ENCODE measurements at places on chromosomes 11 and 22.
A peak's percentile ranks its signal among the peaks of the same experiment; 100 is the strongest.

GRCh38 chr22:23697031-23697970 lies 6.5 kb downstream of the RGL4 start:
- no peak for DNase-seq

DNA sequence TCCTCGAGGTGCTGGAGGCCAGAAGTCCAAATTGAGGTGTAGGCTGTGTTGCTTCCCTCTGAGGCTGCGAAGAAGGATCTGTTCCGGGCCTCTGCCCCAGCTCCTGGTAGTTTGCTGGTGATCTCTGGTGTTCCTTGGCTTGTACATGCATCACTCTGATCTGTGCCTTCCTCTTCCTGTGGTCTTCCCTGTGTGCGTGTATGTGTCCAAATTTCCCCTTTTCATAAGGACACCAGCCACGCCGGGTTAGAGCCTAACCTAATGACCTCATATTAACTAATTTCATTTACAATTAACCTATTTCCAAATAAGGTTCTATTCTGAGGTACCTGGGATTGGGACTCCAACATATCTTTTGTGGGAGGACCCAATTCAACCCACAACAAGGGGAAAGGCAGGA lies 21.5 kb downstream of the RIBC2 start:
- DNase-seq, result no peak

DNA sequence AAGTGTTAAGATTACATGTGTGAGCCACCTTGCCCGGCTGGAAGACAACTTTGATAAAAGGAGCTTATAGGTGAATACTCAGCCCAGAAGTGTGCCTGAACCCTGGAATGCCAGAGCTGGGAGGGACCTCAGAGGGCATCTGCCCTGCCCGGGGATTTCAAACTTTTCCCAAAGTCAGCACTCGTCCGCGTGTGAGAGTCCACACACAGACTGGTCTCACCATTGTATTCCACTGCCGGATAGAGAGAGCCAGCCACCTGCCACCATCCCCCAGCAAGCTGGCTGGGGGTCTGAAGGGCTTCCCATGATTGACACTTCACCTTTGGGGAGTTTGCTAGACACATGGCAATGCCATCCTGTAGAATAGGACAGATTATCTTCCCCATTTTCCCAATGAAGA lies 49.2 kb downstream of the APOL3 start:
- DNase-seq, result no peak

DNA sequence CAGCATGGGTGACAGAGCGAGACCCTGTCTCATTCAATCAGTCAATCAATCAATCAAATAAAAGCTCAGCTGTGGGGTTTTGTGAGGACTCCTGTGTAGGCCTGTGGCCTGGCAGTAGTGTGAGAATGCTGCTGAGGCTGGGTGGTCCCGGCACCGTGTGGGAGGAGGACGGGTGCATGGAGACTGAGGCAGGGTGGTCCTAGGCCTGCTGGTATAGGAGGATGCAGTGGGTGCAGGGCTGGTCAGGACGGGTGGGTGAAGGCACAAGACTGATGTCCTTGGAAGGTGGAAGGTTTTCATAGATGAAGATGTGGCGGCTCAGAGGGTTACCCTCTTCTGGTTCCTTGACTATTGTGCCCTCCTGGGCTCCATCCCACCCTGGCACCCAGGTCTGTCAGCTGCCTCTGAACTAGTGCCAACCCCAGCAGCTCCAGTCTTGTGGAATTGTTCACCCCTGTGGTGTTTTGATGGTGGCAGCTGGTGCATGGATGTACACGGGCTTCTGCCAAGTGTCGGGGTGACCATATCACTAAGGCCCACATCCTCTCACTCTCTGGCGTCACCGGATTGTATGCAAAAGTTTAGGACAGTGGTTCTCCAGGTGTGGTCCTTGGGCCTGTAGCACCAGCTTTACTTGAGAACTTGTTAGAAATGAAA lies 23.7 kb downstream of the TANGO2 start:
- DNase-seq, result no peak

- peak; percentile 24 for DNase-seq
These were observed 33.0 kb upstream of the P2RY2 start for GRCh38 chr11:73184953-73185671.

- DNase-seq, result no peak
These were observed 166.2 kb downstream of the OPCML start for GRCh38 chr11:133366147-133366546.

DNA sequence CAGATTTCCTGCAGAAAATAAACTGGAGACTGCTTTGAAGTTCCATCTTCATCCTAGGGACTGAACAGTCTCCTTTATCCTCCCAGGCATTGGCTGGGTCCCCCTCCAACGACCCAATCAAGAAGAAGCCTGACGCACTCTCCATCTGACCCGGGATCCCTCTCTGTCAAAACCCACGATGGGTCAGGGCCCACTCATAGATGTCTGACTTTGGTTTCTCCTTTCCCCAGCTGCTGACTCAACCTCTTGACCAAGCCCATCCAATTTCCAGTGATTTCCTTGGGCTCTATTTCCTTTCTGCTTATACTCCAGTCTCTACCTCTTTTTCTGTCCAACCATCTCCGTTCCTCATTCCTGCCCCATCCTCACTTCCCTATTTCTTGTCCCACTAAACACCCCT lies 189.7 kb downstream of the MIAT start:
- no peak for DNase-seq

GRCh38 chr22:42134100-42135020 lies 3.8 kb upstream of the CYP2D6 start:
- DNase-seq, result no peak

GRCh38 chr22:43880541-43880991 lies 11.2 kb downstream of the PNPLA5 start:
- DNase-seq, result no peak

DNA sequence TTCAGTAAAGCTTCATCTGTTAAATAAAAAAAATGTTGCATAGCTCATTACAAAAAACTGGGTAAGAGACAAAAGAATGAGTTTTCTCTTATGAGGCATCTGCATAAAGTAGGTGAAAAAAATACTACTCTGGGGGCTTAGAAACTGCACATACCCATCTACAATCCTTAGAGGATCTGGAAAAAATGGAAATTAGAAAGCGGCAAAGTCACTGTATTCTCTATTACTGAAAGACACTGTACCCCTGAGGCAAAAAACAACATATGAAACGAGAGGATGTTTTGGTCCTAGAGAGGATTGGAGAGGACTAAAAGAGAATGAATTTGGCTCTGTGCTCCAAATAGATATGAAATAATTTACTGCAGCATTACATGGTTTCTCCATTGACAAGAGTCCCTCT lies 206.7 kb upstream of the PITPNB start:
- DNase-seq, result no peak

All from dorsolateral prefrontal cortex (tissue), 122 donors.